ENCODE measurements at places on chromosomes 7 and 10. TPM values are rescaled to one million over a fixed set of nuclear protein-coding genes. Genes with fewer than 3 reads are reported as not detected.

GRCh38 chr7:49037346-49038210, 113.2 kb downstream of the CDC14C start:
- DNase-seq: no peak

DNA sequence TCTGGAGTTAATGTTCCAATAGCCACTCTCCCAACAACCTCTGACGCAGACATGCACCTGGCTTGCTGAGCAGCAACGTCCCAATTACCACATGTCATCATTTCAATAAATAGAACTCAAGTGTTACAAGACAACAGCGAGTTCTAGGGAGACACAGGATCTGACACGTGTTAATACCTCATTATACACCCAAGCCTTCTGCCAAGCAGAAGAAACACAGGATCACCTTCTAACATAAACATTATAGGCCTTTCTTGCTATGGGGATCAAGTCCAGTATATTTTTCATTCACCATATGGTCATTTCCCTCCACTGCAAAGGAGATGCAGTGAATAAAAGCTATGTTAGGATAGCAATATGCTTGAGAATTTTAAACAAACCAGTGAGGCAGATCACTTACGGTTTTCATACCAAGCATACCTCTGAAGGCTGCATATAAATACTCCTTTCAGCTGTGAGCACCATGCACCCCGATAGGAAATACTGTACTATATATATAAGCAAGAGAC, 74.2 kb downstream of the JAZF1 start:
- DNase-seq: no peak

GRCh38 chr7:99563650-99564049, 5.2 kb downstream of the ZNF655 start:
- DNase-seq: peak; percentile 80

- DNase-seq: no peak
Observed at GRCh38 chr10:3363311-3364045, 190.9 kb upstream of the PITRM1 start.

DNA sequence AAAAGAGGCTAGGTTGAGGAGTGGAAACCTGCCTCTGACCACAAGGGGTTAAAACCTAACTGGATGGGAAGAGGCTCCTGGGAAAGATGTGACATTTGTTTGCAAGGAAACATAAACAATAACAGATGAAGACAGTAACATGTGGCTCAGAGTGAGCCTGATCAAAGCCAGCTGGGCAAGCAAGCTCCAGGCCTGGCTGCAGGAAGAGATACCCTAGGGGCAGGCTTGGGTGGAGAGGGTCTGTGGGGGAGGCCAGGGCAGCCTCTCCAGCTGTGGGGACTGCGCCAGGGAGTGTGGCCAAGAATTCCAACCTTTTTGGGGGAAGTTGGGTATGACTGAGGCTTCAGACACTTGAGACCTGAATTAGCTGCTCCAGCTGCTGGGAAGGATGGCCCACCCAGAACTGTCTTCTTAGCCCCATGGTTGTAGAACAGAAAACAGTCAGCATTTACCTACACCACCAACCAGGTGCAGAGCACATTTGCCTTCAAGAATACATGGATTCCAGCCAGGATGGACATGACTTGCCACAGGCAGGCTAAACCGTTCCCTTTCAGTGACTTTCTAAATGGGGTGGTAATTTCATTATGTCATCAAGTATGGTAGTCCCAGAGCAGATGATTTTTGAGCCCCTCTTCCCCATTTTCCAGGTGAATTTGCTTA, 10.4 kb upstream of the FAM170B start:
- no peak for DNase-seq

- no peak for DNase-seq
Observed at GRCh38 chr10:79420974-79421688, 24.3 kb downstream of the ZCCHC24 start.

- DNase-seq: no peak
Observed at GRCh38 chr10:124008187-124008586, 85.2 kb downstream of the CHST15 start.

- DNase-seq: peak; percentile 19
Observed at GRCh38 chr10:70348228-70348850, 34.1 kb downstream of the LRRC20 start.

DNA sequence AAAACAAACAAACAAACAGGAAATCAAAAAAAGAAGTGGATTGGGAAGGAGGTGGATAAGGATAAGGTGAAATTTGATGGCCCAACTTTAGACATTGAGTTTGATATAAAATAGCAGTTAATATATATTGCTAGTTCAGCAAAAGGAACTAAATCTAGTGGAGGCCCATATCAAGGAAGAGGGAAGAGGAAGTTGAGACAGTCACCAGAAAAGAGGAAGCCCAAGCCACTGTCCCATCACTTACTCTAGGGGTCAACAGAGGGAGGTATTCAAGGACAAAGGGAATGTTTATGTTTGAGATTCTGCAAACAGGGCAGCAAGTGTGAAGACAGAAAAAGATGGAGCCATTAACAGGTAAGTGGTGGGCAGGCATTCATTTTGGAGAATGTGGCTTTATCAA, 3.7 kb downstream of the LAMTOR4 start:
- DNase-seq: no peak

DNA sequence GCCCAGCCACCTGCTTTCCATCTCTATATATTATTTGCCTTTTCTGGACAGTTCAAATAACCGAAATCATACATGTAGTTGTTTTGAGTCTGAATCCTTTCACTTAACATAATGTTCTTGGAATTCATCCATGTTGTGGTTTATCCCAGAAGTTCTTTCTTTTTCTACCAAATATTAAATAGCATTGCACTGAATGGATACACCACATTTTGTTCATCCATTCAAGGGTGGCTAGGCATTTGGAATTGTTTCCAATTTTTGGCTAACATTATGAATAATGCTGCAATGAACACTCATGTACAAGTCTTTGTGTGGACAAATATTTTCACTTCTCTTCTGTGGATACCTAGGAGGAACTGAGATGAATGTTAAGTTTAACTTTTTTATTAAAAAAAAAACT, 18.0 kb downstream of the DNAJC1 start:
- no peak for DNase-seq

DNA sequence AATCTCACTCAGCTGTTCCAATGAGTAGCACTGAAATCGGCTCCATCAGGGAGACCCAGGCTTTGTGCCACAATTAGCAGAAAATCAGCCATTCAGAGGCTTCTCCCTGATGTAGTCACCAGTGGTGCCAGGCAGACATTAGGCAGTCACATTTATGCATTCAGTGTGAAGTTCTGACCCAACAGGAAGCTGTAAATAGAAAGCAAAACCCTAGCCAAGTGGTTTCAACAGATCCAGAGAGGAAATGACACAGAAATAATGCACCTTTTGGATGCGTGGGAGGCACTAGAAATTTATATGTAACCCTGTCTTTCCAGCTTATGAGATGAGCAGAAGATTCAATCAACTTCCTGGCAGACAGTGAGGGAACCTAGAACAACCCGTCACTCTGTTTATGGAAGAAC, 186.4 kb downstream of the PDE1C start:
- DNase-seq: peak; percentile 76

GRCh38 chr7:94056796-94057207, 52.6 kb upstream of the BET1 start:
- DNase-seq: peak; percentile 4

DNA sequence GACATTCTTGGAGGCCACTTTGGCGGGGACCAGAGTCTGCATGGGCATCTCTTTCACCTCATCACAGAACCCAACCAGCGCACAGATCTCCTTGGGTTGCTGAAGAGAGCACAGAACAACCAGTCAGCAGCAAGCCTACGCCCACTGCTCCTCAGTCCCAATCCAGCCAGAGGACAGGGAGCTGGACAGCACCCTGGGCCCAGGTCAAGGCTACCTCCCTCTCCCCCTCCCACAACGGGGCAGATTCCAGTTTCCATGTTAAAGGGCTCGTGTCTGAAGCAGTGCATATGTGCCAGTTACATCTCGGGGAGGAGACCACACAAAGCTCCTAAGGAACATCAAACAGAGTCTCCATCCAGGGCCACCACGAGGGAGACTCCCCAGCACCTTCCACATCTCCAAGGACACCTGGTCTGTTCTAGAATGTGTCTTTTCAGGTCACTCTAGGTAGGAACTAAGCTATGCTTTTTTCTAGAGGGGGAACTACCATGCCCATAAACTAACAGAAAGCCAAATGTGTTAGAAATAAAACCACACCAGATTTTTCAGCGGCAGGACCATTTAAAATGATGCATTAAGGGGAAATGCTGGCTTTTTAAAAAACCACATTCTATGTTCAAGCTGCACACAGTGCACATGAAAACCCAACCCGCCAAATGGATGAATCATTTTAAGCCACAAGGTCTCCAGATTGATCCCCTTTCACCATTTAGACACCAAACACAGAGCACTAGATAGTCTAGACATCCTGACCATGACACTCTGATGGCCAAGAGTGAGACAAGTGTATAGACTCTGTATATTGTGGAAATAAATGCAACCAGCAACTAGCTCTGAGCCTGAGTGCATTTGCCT, 28.9 kb downstream of the PSAP start:
- no peak for DNase-seq

- no peak for DNase-seq
Observed at GRCh38 chr10:52040486-52040885, 273.6 kb upstream of the DKK1 start.

- no peak for DNase-seq
Observed at GRCh38 chr10:126596472-126597016, 73.9 kb downstream of the C10orf90 start.

DNA sequence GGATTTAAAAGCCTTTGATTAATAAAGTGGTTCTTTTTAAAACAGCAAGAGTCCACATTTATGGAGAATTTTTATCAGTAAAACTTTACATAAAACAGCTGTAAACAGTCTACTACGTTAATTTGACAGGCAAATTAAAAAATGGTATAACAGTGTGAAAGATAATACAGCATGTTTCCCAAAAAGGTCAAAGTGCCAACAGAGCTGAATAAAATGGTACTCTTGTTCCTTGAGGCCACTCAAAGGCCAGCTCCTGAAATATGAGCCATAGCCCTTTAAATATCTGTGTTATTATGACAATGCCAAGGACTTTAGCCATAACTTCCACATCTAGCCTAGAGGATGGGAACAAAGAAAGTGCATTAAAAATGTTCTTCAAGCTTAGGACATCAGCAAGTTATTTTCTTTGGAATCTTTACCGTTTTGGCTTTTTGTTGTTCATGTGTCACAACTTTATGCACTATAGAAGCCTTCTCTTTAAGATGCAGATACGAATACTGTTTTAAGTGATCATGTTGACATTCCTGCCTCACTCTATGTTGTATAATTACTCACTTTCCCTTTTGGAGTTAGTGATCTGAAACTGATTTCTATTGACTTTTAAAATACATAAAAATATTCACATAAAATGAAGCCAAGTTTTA, 165.6 kb downstream of the RNLS start:
- DNase-seq: no peak

- no peak for DNase-seq
Observed at GRCh38 chr7:97269741-97270140, 152.2 kb downstream of the SDHAF3 start.

DNA sequence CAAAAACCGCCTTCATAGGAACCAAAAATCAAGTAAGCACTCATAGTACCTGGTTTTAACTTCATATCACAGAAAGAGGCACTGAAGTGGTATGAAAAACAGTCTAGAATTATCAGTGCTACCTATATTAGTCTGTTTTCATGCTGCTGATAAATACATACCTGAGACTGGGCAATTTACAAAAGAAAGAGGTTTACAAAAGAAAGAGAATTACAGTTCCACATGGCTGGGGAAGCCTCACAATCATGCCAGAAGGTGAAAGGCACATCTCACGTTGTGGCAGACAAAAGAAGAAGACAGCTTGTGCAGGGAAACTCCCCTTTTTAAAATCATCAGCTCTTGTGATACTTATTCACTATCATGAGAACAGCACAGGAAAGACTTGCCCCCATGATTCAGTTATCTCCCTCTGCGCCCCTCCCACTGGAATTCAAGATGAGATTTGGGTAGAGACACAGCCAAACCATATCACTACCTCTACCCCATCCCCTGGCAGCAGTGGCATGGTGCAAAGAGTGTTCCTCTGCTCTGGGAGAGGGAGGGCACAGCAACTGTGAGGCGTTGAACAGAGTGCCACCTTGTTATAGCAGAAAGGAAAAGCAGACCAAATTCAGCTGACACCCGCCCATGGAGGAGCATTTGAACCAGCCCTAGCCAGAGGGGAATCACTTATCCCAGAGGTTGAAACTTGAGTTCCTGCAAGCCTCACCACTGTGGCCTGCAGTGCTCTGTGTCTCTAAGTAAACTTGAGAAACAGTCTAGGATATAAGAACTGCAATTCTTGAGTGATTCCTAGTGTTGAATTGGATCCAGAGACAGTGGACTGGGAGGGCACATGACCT, 61.9 kb upstream of the PTPRZ1 start:
- no peak for DNase-seq

DNA sequence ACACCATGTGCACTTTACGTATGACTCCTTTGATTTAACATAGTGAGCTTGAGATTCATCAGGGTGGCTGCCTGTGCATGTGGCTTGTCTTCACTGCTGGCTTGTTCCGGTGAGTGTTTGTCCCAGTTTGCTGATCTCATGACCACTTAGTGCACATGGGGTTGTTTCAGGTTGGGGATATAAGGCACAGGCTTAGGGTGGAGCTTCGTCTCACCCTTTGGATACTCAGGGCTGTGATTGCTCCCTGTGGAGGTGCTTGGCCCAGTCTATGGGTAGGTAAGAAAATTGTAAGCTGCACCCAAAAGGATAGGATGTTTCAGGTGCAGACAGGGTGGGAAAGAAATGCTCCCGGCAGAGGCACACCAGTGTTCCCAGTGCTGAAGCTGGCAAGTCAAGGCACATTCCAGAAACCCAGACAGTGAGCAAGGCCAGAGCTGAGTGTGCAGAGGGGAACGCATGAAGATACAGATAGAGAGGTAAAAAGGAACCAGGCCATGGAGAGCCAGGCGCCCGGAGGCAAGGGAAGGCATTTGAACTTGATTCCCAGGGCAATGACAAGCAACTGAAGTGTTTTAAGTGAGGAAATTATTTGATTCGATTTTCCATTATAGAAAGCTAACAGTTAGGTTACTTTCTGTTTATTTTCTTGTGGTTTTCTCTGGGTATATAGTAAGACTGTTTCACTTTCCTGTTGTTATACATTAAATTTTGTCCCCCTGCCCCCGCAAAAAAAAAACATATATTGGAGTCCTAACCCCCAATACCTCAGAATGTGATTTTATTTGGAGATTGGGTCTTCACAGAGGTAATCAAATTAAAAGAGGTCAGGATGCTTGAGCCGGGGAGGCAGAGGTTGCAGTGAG, 289.8 kb upstream of the KLF6 start:
- DNase-seq: peak; percentile 3

DNA sequence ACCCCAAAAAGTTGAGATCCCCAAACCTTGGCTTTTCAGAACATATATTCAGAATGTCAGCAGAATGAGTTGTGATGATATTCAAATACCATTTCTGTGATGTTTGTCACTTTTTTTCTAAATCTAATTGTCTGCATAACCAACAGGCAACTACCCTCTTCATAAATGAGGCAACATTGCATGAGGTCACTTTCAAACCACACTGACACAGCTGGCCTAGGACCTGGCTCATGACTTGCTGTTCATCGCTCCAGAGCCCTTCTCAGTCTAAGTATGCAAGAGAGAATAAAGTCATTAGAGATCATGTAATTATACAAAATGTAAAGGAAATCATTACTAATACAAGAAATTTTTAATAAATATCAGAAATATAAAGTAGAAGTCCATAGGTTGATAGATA, 681.9 kb downstream of the GRM8 start:
- no peak for DNase-seq

GRCh38 chr10:12097791-12098190, 29.0 kb downstream of the DHTKD1 start:
- no peak for DNase-seq

OR2A7 gene
- 0.79 TPM for total RNA-seq

PTF1A gene
- not detected for total RNA-seq

CYP3A7 gene
- total RNA-seq: not detected

CTAGE8 gene
- total RNA-seq: 0.57 TPM

KCTD7 gene
- 18.5 TPM for total RNA-seq

RAPGEF5 gene
- total RNA-seq: 1.2 TPM

MRPS24 gene
- 198 TPM for total RNA-seq

RARRES2 gene
- not detected for total RNA-seq

RELN gene
- 3.1 TPM for total RNA-seq
